Psoas muscle (tissue), 8 donors: ENCODE measurements at places on chromosomes 3 and 15. TPM values are rescaled to one million over a fixed set of nuclear protein-coding genes. Genes with fewer than 3 reads are reported as not detected.

DNA sequence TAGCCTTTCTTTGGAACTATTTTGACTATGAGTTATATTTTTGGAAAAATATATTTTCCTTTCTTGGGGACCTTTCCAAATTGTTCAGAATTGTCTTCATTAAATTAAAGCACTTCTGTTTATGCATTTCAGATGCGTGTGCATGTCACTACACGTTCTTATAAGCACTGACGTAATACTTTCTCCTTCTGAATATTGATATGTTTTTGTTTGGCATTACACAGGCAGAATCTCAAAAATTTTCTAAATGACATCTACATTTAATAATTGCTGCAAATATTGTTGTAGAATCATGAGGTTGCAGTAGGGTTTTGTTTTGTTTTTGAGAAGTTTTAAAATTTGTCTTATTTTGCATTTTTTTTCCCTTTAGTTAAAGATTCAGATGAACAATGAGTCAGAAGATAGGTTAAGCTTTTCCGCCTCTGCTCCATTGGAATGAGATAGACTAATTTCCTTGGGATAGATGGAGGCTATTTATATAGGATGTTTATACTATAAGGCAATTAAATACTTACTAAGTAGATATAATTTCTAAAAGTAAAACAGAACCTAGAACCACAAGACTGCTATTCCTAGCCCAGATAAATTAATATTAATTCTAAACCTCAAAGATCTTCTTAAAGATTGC, 110.8 kb downstream of the MBNL1 start:
- DNase-seq, result no peak

DNA sequence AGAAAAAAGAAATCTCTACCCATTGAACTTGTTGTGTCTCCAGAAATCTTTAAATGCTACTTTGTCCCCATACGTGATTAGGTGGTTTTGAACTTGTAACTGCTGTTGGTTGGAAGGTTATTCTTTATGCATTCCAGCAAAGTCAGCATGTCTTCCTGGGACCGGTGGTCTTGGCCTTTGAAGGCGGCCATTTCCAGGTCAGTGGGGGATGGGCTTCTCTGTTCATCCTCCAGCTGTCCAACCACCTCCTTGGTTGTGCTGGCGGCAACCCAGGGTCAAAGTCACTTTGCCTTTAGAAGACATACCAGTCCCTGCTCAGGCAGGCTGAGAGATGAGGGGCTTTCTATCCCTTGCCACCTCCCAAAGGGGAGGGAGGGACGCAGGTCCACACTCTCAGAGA, 37.9 kb upstream of the ARL8B start:
- DNase-seq, result no peak

- no peak for DNase-seq
Measured at GRCh38 chr3:30129765-30130164, 476.6 kb upstream of the TGFBR2 start.

DNA sequence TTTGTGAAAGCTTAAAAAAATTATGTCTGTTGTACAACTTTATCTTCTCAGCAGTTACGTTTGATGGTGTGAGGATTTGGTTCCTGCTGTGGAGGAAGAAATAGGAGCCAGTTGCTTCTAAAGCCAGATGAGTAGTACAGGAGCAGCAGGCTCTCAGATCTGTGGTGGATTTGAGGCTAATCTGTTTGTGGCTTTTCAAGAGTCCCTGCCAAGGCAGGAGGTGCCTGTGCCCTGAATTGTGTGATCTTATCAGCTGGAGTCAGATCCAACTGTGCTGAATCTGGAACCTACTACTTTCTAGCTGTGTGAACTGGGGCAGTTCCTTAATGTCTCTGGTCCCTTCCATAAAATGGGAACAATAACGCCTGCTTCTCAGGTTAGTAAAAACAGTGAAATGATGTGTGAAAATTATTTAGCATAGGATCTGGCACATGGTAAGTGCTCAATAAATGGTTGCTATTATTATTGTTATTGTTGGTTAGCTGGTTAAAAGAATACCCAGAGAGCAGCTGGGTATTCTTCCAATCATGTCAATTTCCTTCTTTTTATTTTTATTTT, 7.7 kb downstream of the CLDN11 start:
- DNase-seq, result no peak

DNA sequence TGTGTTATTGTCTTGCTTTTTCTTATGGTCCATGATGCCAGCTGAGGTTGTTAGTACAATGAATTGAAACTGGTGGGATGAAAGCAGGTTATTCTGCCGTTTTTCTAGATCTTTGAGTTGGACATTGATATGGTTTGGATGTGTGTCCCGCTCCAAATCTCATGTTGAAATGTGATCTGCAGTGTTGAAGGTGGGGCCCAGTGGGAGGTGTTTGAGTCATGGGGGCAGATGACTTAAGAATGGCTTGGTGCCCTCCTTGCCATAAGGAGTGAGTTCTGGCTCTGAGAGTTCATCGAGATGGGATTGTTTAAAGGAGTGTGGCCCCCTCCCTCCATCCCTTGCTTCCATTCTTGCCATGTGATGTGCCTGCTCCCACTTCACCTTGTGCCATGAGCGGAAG, 80.3 kb upstream of the PIAS1 start:
- no peak for DNase-seq

DNA sequence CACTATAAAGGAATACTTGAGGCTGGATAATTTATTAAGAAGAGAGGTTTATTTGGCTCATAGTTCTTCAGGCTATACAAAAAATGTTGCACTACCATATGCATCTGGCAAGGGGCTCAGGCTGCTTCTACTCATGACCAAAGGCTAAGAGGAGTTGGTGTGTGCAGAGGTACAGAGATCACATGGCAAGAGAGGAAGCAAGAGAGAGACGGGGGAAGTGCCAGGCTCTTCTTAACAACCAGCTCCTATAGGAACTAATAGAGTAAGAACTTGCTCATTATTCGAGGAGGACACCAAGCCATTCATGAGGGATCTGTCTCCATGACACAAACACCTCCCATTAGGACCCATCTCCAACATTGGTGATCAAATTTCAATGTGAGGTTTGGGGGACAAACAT, 6.0 kb upstream of the FNDC3B start:
- DNase-seq, result no peak

GRCh38 chr15:99037646-99038045, 30.1 kb upstream of the PGPEP1L start:
- DNase-seq, result no peak

DNA sequence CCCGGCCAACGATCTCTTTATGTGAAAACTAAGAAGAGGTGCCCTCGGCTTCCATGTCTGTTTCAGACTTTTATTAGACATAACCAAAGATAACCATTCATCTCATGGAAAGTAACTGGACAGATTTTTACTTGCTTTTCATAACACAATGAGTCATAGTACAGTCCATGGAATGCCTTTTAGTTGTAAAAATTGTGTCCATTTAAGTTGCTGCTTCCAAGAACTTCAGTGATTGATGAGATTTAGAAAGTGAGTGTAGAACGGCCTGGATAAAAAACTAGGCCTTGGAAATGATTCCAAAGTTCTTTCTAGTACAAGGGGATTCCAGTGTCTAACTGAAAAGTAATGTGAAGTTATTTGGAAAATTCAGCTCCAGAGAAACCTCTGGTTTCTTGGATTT, 10.8 kb downstream of the EIF2AK4 start:
- no peak for DNase-seq

DNA sequence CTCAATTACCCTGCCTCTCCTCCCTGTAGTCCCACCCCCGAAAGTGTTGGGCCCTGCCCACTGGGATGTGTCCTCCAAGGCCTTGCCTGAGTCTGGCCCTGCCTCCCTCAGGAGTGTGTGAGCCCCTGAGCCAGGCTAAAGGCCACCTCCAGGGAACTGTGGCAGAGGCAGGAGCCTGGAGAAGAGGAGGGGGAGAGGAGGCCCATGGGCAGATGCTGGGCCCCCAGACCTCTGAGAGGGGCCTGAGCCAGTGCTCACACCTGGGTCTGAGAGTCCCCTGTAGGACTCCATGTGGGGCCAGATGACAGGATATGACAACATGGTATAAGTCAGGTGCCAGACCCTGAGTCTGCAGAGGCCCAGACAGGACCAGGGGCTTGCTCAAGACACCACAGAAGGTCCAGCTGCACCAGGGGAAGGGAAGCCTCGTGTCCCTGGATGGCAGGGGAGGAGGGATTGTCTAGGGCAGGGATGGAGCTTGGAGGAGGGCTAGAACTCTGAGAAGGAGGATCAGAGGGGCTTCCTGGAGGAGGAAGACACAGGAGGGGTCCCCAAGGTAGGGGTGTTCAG, 217.9 kb downstream of the TBC1D2B start:
- DNase-seq, result peak; percentile 22

DNA sequence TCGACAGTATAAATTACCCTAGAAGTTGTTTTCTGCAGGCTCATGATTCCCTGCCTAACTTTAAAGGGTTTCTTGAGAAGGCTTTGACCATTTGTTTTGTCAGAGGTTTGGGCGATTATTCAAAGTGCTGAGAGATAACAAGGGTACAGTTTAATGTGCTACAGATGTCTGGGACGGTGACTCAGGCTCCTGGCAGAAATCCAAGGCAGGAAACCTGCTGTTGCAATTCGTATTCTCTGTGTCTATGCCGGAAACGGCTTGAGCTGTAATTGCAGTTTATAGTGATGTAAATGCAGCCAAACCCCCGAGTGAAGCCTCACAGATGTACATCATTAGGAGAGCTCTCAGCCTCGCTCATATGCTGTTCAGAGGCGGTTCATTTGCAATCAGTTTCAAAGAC, 65.6 kb downstream of the SYNPR start:
- DNase-seq, result peak; percentile 69

DNA sequence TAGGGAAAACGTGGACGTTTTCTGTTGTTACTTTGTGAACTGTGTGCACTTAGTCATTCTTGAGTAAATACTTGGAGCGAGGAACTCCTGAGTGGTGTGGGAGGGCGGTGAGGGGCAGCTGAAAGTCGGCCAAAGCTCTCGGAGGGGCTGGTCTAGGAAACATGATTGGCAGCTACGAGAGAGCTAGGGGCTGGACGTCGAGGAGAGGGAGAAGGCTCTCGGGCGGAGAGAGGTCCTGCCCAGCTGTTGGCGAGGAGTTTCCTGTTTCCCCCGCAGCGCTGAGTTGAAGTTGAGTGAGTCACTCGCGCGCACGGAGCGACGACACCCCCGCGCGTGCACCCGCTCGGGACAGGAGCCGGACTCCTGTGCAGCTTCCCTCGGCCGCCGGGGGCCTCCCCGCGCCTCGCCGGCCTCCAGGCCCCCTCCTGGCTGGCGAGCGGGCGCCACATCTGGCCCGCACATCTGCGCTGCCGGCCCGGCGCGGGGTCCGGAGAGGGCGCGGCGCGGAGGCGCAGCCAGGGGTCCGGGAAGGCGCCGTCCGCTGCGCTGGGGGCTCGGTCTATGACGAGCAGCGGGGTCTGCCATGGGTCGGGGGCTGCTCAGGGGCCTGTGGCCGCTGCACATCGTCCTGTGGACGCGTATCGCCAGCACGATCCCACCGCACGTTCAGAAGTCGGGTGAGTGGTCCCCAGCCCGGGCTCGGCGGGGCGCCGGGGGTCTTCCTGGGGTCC, at the start of gene TGFBR2:
TGFBR2 (plus strand) TSS at position 301 of the 731 bp plus-strand sequence; CDS start at position 584, 283 bp downstream.
- DNase-seq, result peak; percentile 97

DNA sequence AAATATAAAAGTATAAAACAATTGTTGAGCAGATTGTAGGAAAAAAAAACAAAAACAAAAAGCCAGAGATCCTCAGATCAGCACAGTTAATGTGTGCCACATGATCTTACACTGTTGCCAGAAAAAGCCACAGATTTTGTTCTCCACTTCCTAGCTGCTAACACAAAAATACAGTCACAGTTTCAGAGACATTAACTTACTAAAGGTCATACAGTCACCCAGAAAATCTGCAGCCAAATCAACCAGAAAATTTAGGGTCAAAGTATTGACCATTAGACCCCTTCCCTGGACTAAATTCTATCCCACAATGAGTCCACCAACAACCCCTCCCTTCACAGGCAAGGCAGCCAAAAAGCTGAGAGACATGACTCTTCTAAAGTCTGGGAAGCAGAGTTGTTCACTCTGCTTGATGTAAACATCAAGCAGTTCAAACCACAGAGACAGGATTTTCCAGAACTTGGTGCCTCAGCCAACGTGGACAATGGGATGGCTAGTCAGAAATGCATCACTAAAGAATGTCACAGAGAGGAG, 59.1 kb downstream of the SST start:
- no peak for DNase-seq

DNA sequence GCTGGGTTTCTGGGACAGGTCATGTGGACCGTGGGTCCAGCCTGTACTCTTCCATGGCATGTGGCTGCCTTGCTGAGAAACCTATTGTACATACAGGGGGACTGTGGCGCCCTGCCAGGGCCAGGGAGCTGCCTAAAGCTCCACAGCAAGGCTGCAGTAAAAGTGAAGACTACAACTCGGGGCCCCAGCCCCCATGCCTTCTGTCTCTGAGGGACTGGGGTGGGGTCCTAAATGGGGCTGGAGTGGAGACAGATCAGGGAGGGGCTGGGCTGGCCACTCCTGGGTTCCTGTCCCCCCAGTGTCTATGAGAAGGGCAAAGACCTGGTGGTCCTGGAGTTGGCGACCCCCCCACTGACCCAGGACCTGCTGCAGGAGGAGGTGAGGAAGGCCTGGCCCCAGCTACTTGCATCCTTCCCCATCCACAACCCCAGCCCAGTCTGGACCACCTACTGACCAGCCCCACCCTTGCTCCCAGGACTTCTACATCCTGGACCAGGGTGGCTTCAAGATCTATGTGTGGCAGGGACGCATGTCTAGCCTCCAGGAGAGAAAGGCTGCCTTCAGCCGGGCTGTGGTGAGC, 7.3 kb downstream of the VILL start:
- peak; percentile 62 for DNase-seq

GRCh38 chr3:43253294-43253693, 33.0 kb upstream of the SNRK start:
- no peak for DNase-seq

- no peak for DNase-seq
Measured at GRCh38 chr3:125594125-125594524, 1.2 kb downstream of the OSBPL11 start.

DNA sequence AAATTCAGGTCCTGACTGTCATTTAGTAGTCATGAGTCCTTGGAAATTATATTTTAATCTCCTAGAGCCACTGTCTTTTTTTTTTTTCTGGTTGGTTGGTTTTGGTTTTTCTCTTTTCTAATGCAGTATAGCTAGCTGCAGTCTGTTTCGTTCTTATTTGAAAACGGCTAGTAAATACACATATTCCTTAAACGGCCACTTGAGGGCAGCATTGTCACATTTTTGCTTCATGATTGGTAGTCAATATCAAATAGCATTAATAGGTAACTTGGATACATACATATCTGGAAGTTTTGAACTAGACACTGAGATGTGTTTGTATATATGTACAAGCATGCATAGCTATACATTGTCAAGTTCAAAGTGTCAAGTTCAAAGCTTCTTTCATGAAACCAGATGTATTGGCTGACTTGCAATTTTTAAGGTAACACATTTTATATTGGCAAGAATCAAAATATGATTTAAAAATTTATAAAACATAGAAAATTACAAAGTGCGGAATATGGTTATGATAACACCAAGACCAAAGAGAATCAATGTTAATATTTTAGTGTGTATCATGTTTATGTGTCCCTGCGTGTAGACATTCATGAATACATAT, 22.5 kb downstream of the GABRA5 start:
- no peak for DNase-seq

The PCOLCE2 gene
- polyA plus RNA-seq, result 1.4 TPM

The MELTF gene
- 0.23 TPM for polyA plus RNA-seq

The PPP1R14D gene
- polyA plus RNA-seq, result not detected

The ZNF620 gene
- 1.1 TPM for polyA plus RNA-seq

The AGBL1 gene
- polyA plus RNA-seq, result 1.9 TPM

The SLC15A2 gene
- polyA plus RNA-seq, result 0.30 TPM

The ZKSCAN7 gene
- polyA plus RNA-seq, result 0.59 TPM
